ENCODE measurements at places on chromosomes 6 and 20.

- DNase-seq = no peak
Measured at GRCh38 chr6:144804246-144804790, 519.2 kb downstream of the UTRN start.

- DNase-seq = no peak
Measured at GRCh38 chr6:140459209-140459608, 1084.8 kb upstream of the CITED2 start.

DNA sequence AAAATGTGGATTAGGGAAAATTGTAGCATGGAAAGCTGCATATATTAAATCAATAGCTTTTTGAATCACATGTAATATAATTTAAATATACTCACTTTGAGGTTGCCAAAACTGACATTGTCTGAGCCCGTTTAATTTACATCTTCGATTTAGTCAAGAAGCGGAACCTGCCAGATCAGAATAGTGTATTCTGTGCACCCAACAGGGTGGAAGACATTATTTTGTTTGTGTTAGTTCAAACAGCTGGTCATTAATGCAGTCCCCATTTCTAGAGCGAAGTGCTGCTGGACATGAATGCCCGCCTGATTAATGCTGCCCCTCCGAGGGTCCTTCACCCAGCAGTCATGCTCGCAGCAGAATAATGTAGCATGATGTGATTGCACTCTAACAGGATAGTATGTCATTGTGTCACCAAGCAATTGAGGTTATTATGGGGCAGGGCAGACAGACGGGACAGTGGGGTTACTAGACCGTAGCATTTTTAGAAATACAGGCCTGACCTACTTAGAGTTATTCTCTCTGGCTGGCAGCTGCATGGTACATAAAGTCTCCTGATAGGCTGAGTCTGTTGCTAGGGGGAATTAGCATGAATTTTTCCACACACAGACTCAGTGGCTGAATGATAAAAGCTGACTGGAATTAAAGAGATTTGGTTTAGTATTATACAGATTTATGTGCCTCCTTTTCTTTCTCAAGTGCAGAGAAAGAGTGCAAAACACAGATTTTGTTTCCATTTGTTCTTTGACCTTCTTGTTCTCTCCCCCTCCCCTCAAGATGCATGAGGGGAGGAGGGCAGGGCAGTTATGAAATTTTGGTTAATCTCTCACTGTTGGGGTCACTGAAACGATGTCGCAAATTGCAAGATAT lies 147.1 kb downstream of the PRL start:
- no peak for DNase-seq

GRCh38 chr20:38065764-38066375 lies 32.3 kb downstream of the RPRD1B start:
- DNase-seq = no peak

DNA sequence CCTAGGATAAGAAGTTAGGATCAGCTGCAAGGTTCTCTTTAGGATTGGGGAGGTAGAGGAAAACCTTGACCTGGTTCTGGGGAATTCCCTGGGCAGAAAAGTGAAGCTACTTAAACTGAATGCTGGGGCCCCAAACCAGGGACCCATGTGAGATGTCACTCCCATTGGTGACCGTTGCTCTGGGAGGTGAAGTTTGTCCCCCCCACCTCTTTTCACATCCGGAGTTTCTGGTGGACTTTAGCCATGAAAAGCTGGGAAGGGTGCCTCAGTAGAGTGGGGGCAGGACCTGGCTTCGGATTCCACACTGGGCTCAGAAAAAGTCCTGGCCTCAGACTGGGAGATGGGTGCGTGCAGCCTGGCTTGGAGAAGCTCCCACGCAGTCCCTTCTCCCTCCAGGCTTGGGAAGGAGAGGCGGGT lies 13.2 kb downstream of the TJAP1 start:
- no peak for DNase-seq

- no peak for DNase-seq
Measured at GRCh38 chr6:134415656-134416055, 97.7 kb upstream of the SGK1 start.

DNA sequence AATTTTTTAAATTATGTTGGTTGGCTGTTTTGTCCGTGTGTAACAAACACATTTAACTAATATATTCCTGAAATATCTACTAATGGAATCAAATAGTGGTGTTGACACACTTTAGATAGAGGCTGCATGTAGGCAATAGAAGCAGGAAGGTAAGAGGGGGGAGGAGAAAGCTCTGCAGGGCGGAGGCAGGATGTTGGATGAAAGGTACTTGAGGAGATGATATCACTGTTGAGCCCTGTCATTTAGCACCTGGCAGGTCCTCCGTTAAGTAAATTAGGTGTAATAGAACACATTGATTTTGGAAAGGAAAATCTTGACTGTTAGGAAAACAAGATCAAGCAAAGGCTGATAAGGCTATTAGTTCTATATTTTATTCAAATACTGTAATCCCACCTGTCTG lies 618.7 kb downstream of the PKHD1 start:
- no peak for DNase-seq

GRCh38 chr6:52161689-52162438 lies 24.3 kb upstream of the IL17A start:
- no peak for DNase-seq

DNA sequence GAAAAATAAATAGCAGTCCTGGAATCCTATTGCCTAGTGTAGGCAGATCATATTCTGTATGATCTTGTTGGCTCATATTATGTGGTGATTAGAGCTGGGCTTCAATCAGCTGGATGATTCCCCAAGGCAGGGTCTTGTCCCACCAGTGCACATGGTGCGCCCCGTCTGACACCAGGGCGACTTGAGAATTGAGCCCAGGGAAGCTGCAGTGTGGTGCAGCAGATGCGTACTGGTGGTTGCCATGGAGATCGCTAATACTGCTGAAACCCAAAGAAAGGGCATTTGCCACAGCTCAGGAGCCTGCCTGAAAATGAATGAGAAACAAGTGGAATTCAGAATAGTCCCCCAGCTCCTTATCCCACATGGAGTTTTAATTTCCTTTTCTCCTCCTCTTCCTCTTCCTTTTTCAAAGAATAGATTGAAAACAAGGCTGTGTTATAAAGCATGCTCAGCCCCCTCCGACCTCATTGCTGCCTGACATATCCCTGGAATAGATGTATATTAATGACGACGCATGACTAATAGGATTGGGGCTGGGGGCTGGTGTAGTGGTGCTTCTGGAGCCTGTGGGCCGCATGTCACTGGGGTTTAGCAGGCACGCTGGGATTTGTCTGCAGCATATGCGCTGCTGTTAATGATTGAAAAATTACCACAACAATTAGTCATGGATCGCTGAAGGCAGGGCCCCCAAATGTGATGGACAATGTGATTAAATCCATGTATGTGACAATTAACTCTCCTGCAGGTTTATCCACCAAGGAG lies 210.5 kb downstream of the FARS2 start:
- no peak for DNase-seq

DNA sequence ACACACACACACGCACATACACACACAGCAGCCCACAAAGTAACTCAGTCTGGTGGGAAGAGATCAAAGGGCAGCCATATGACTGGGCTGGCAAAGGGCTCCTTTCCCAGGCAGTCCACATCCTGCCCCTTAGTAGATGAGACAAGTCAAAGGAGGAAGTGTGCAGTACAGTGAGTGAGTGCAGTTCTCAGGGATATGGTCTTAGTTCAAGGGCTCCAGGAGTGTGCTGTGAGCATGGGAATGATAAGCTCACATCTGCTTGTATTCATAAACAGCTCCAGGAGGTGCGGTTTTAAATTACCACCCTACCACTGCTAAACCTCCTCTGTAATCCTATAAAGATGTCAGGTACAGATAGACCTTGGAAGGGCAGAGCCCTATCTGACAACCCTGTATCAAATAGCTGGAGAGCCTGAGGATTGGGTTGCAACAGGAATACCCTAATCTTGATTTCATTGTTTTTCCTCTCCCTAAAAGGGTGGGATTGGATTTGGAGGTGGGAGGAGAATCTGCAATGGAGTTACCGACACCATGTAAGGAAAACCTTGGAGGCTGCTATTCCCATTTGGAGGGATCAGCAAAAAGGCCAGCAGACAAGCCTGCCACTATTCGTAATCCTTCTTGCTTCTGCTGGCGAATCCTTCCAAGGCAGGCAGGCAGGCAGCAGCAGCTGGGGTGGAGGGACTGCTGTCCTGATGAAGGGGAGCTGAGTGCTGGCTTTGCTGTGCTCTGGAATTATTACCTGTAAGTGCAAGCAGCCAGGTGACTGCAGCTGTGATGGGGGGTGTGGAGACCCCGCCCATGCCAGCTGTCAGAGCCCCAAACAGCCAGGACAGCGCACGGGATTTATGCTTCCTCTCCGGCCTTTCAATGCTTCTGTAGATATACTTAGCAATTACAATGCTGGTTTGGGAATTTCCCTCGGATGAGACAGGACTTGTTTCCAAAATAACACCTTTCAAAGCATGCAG lies 342.7 kb downstream of the PRL start:
- DNase-seq = no peak

DNA sequence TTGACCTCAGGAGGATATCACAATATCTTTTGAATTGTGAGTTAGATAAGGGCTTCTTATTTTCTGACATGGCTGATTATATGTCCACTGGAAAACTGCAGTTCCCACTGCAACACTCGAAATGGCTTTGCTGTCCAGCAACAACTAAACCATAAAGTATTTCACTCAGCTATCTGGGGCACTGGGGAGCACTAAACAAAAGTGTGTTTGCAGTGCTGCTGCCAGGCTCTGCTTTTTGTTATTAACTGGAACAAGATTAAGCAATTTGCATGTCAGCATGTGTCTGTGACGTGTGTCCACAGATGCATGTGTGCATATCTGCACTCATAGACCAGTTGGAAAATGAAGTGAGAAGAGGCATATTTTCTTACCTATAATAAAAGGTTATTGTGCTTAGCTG lies 107.8 kb upstream of the CCN2 start:
- no peak for DNase-seq

DNA sequence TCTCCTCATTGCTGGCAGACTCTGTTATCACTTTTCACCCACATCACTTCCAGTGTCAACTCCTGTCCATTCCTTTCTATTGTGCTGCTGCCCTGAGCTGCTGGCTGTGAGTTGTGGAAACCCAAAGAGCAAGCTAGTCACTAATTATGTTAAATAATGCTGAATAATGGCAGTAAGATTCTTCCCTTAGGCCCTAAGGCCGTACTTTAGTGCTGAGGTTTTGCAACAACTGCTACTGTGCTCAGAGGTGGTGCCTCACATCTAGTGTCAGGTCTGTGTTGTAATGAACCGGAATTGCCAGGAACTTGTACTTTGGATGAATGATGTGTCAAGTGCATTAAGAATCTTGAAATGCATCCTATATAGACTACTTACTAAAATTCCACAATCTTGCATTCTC lies 372.2 kb upstream of the RNF217 start:
- no peak for DNase-seq

GRCh38 chr6:41732591-41733359 lies 2.6 kb downstream of the TFEB start:
- DNase-seq = no peak

DNA sequence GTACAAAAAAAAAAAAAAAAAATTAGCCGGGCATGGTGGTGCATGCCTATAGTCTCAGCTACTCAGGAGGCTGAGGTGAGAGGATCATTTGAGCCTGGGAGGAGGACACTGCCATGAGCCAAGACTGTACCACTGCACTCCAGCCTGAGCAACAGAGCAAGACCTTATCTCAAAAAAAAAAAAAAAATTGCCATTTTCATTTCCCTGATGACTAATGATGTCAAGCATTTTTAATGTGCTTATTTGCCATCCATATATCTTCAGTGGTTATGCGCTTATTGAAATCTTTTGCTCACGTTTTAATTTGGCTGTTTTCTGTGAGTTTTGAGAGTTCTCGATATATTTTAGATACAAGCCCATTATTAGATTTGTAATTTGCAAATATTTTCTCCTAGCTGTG lies 46.7 kb downstream of the PFDN4 start:
- no peak for DNase-seq

DNA sequence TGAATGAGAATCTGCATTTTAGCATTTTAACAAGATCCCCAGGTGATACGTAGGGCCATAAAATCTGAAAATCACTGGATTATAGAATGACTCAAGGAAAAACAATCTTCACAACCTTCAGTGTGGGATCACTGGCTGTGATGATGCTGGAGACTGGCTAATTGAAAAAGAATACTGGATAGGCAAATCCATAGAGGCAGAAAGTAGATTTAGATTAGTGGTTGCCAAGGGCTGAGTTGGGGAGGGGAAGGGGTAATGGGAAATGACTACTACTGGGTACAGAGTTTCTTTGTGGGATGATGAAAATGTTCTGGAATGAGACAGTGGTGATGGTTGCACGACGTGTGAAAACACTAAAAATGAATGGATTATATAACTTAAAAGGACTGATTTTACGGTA lies 84.1 kb downstream of the CDK19 start:
- no peak for DNase-seq

- no peak for DNase-seq
Measured at GRCh38 chr6:31070711-31071197, 41.6 kb downstream of the C6orf15 start.

- no peak for DNase-seq
Measured at GRCh38 chr6:169646906-169647567, 54.8 kb downstream of the WDR27 start.

DNA sequence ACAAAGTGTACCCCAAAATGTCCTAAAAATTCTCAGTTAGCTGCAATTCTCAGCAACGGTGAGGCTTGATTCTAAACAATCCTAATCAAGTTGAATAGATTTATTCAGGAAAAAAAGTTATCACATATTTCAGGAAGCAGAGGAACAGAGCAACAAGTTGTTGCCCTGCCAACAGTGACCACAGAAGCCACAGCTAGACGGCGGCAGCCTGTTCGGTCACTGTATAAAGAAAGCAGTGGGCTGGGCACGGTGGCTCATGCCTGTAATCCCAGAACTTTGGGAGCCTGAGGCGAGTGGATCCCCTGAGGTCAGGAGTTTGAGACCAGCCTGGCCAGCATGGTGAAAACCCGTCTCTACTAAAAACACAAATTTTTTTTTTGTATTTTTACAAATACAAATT lies 171.2 kb upstream of the BMP5 start:
- DNase-seq = no peak

GRCh38 chr6:136811272-136811671 lies 11.1 kb upstream of the PEX7 start:
- DNase-seq = no peak

All from NCI-H2107 (cell line).